ENCODE measurements at places on chromosomes 1 and 21.

DNA sequence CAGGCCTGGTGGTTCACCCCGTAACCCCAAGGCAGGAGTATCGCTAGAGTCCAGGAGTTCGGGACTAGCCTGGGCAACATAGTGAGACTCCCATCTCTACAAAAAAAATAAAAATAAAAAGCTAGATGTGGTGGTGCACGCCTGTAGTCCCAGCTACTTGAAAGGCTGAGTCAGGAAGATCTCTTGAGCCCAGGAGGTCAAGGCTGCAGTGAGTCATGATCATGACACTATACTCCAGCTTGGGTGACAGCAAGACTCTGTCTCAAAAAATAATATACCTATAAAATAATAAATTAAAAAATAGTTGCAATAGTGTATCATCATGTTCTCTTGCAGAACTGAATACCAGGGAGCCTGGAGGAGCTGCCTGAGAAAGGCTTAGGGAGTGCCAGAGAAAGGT, 19.9 kb upstream of the TMEM39B start:
- no peak for DNase-seq

DNA sequence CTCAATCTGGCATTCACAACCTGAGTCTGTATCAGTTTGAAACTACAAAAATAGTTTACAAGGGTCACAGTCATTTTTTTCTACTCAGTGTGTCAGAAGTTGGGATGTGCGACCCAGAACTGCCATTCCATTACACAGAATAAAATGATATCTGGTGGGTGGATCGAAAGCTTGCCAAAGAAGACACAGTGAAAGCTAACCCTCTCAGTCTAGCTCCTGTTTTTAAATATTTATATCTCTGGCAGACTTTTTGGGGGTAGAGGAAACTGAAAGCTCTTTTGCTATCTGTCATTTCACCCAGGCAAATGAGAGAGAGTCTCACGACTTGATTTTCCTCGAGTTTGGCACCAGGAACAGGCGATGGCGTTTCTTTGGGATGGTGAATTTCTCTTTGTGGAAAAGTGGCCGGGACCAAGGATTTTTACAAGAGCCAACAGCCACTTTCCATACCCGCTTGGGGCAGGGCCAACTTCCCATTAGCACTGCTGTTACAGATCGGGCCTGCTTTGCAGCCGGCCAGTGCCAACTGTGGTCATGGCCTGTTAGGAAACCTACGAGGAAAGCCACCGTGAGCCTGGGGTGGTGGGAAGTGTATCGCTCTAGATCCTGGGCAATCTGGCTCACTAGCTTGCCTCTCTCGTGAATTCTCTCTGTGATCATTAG, 185.5 kb upstream of the NFIA start:
- no peak for DNase-seq

DNA sequence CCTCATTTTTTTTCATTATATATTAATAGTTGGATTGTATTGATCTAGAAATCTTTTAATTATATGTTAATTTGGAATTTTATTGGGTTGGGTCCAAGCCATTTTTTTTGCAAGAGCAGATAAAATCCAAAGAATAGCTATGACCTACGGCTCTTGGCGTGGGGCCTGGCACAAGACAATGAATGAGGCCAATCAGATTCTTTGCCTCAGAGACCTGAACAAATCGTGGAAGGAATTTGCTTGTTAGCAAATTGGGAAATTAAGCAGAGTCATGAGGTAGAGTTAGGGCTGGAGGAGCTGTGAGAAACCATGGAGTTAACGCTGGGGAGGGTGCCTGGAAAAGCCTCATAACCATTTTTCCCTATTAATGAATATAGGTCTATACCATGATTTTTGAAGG, 40.1 kb downstream of the CAMSAP2 start:
- DNase-seq, result no peak

DNA sequence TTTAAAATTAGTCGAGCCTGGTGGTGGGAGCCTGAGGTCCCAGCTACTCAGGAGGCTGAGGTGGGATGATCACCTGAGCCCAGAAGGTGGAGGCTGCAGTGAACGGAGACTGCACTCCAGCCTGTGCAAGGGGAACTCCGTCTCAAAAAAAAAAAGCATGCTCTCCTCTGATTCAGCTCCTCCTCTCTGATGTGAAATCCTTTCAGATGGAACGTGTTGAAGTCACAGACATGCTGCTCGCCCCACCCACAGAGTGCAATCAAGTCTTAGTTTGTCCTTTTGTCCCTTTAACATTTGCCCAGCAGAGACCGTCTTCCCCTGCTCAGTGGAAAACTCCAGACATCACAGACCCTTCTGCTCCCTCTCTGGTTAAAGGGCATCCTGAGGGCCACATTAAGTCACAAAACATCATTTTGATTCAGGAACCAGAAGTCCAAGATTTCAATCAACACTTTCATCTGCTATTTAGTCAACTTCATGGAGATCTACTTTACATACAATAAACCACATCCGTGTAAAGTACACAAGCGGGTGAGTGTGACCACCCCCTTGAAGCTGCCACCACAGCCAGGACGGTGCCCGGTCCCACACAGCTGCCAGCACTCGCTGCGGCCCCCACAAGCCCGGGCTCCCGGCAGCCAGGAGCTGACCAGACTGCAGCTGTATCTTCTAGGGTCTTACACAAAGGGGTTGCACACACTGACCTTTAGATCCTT, 18.9 kb upstream of the RNF223 start:
- no peak for DNase-seq

DNA sequence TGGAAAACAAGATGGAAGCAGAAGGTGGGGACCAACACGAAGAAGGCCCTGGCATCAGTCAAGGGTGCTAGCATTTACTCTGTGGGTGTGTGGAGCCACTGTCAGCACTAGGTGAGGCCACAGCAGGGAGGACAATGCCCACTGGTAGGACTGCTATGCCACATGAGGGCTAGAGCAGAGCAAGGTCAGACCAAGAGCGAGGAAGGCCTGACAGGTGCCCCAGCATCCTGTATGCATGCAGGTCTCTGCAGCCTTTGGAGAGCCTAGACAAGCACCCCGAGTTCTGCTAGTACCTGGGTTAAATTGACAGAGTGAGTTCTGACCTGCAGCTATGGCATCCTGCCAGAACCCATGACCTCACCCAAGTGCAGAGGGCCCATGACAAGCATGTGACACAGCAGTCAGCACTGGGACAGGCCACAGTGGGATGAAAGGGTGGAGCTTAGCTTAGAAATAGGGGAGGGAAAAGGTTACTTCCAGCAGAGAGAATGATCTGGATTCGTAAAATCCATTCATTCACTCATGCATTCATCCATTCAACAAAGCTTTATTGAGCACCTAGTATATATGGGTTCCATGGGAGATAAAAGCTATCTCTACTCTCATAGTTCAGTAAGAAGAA, 9.0 kb upstream of the CSF1 start:
- peak; percentile 76 for DNase-seq

DNA sequence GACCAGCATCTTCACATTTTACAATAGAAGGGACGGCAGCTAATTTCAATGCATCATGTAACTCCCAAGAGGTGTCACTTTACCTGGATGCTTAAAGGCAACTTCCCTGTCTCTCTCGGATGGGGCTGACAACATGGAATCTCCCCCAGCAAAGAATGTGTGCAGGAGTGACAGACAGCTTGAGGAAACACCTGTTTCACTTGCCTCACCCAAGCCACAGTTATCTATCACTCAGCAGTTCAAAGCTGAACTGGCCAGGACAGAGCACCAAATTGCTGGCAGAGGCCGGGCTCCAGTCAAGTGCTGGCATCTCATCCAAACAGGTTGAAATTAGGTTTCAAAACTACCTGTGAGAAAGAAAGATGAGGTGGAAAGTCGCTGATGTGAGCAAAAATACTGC, 538.0 kb upstream of the PLXNA2 start:
- no peak for DNase-seq

DNA sequence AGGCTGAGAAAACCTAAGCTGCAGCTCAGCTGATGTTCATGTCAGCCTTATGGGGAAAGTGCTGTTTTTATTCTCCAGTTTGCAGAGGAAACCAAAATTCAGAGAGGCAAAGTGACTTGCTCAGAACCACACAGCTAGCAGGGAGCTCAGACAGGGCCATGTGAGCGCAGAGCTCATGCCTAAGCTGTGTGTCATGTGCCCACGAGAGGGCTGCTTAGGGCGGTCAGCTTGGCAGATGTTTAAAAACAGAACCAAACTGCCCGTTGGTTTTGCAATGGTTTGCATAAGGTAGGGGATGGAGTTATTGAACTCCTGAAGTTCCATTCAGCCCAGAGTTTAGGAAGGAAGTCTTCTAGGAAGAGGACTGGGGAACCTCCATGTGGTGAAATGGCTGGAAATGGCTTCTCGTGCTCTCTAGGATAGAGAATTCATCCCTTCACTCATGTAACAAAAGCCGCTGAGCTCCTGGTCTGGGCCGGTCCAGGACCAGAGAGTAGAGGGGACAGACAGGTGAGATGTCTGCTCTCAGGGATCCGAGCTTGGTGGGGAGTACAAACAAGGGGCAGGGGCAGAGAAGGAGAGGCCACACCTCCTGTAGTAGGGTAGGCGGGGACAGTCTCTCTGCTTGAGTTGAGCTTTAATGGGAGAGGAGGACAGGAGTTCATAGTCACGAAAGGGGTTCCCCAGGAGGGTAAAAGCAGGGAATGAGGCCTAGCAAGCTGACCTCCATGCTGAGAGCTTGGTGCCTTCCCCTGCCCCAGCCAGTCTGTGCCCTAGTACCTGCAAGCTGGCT, 46.9 kb downstream of the ARHGEF10L start:
- no peak for DNase-seq
